ENCODE measurements at places on chromosomes 7 and 10. TPM values are rescaled to one million over a fixed set of nuclear protein-coding genes. Genes with fewer than 3 reads are reported as not detected.

- DNase-seq: no peak
Observed at GRCh38 chr10:65010845-65011244, 1489.6 kb downstream of the REEP3 start.

DNA sequence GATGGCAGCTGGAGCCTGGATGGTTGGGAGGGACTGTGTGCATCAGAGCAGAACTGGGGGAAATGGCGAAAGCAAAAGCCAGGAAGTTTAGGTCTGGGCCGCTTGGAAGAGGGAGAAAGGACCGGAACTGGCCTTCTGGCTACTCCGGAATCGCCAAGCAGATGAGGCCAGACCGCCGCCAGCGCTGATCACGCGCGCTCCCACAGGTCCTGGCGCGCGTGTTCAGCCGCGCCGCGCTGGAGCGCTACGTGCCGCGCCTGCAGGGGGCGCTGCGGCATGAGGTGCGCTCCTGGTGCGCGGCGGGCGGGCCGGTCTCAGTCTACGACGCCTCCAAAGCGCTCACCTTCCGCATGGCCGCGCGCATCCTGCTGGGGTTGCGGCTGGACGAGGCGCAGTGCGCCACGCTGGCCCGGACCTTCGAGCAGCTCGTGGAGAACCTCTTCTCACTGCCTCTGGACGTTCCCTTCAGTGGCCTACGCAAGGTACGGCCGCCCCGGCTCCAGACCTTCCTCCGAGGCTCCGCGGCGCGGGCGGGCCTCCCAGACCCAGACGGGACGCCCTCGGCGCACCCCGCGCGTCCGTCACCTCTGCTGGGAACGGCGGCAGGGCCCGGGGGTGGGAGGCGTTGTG is 2.0 kb downstream of the CYP26C1 start:
- no peak for DNase-seq

GRCh38 chr10:109934958-109935793 is 11.9 kb upstream of the XPNPEP1 start:
- no peak for DNase-seq

DNA sequence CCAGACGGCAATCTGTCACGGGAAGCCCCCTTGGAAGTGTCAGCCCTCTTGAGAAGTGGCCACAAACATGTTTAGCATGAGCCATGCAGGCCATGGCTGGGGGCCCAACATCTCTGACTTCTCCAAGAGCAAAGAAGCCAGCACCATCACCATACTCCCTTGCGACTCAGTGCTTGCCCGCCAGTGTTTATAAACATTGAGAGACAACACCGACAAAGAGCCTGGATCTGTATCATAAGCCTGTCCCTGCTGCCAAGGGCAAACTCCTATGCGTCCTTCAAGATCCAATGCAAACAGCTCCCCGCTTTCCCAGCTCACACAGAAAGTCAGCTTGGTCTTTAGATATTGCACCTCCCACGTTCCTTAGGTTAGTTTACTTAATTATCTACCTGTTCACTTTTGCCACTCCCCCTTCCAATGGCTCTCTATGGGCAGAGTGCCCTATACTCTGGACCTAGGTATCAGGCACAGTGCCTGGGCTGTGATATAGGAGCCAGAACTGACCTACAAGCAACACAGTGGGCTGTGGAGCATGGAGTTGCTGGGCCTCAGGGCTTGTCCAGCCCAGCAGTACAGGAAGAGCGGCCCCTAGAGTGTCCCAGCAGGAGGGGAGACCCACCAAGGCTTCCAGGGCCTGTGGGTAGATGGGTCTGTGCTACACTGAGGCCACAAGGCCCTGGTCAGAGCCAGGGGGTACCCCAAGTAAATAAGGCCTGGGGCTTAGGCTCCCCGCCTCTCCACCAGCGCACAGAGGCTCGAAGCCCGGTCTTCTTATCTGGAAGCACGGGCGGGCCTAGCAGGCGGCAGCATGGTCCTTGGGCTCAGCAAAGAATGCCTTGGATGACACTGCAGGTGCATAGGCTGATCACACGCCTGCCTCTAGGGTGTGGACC is 37.7 kb downstream of the CAMK2B start:
- DNase-seq: no peak

GRCh38 chr10:118865998-118866693 is 111.4 kb upstream of the CACUL1 start:
- no peak for DNase-seq

- DNase-seq: peak; percentile 29
Observed at GRCh38 chr10:77428691-77429395, 208.8 kb downstream of the KCNMA1 start.

DNA sequence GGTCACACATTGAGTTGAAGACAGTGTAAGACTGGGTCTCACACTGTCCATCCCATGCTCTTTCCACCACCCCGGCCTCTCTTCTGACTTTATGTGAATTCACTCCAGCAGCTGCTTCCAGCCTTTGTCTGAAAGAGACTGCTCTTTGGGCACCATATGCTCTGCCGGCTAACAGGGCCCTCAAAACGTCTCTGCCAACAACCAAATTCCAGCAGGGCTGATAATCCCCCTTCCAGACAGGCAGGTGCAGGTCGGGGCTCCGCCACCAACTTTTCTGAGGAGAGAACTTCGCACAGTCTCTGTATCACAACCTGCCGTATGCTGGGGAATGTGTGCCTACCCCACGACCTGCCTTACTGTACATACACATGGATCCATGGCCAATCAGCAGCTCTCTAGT is 64.3 kb downstream of the PLXNA4 start:
- DNase-seq: no peak

- DNase-seq: no peak
Observed at GRCh38 chr10:13831711-13832141, 245.0 kb downstream of the PRPF18 start.

DNA sequence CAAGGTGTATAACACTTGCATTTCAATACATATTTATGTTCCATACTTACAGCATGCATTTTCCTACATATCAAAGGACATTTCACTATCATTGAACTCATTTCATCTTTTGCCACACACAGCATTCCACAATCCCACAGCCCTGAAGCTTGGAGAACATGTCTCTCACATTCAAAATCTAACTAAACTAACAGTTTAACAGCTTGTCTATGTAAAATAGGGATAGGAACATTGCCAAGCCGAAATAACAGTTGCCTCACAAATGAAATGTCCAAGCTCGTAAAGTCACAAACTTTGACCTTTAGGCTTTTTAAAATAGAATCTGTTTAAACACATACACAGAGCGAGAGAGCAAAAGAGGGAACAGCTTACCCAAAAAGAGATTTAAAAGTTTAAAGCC is 65.3 kb downstream of the HGF start:
- DNase-seq: no peak

DNA sequence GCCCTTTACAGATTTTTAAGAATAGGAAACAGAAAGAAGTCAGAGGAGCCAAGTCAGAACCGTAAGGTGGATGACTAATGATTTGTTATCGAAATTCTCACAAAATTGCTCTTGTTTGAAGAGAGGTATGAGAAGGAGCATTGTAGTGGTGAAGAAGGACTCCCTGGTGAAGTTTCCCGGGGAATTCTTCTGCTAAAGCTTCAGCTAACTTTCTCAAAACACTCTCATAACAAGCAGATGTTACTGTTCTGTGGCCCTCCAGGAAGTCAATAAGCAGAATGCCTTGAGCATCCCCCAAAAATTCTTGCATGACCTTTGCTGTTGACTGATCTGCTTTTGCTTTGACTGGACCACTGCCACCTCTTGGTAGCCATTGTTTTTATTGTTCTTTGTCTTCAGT is 152.9 kb downstream of the HGF start:
- no peak for DNase-seq

DNA sequence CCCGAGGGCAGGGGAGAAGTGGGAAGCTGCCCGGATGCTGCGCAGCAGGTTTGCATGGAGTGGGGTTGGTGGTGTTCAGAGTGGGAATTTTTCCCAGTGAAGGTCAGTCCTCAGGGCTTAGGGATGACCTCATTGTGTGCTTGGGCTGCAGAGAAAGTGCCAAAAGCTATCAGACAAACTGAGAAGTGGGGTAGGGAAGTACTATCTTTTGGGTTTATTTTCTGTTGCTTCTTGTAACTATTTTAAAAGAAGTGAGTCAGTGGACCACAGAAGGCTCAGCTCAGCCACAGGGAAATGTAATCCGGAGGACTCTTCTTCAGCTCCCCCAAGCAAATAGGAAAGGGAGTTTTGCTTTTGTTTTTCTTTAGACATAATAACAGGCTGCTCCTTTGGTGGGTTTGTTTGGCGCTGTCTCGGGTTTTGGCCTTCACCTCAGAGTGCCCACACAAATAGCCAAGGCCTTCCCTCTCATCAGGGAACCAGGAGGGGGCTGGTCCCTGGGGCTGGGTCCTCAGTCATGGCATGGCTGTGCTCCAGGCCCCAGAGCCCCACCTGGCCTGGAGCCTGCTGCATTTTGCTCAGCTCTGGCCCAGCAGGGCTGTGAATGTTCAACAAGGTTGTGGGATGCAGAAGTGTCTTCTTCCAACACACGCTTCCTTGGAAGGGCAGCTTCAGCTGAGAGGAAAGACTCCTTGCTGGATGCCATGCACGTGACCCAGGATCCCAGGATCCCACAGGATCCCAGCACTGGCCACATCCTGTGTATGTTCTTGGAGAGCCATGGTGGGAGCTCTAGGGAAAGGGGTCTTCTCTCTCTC is 5.4 kb upstream of the FAM170B start:
- no peak for DNase-seq

DNA sequence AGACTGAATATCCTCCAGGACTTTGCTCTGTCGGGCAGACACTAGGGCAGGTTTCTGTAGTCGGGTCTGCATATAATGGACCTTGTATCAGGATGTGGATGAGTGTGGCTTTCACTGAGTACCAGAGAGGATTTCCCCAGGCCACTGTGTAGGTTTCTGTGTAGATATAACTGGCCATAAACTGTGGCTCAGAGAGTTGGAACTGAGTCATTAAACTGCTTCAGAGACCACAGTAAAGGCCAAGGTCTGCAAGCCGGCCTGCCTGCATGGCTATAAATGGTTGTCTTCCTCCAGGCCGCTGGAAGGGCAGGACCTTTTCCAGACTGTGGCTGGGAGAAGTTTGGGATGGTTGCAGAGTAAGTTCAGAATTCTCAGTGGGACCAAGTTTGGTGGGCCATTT is 16.9 kb downstream of the ZNF92 start:
- DNase-seq: no peak

DNA sequence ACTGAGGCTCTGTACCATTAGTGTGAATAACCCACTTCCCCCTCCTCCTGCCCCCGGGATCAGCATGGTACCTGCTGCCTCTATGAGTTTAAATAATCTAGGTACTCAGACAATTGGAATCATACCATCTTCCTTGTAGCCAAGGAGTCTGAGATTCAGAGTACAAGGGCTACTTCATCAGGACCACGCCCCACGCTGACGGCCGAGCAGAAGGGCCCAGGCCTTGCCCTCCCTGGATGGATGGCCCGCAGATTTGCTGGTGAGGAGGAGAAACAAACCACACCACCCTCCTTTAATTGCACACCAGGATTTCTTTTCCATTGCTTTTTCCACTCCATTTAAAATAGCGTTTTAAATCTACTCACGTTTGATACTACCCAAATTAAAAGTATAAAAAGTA is 649.9 kb upstream of the ADARB2 start:
- no peak for DNase-seq

GRCh38 chr10:11684717-11685645 is 57.2 kb upstream of the ECHDC3 start:
- peak; percentile 93 for DNase-seq

- peak; percentile 45 for DNase-seq
Observed at GRCh38 chr7:150375662-150376521, 3.2 kb upstream of the ZNF775 start.

DNA sequence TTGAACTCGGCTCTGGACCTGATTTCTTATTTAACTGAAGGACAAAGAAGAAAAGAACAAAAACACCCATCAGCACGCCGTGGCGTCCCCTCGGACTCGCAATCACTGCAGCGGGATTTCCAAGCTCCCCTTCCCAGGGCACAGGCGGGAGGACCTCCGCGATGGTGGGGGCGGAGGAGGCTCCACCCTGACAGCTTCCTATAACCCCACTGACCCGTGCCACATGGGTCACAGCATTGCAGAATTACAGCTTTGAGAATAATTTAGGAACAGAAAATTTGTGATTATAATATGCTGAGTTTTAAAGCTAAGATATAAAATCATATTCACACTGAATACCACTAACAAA is 129.7 kb upstream of the SEC61G start:
- DNase-seq: no peak

- DNase-seq: no peak
Observed at GRCh38 chr7:158723714-158724385, 19.2 kb upstream of the NCAPG2 start.

- DNase-seq: no peak
Observed at GRCh38 chr7:13457790-13458189, 531.7 kb downstream of the ETV1 start.

GRCh38 chr7:121279060-121279620 is 49.7 kb upstream of the WNT16 start:
- no peak for DNase-seq

GRCh38 chr7:30652698-30653641 is 29.3 kb downstream of the CRHR2 start:
- DNase-seq: no peak

- no peak for DNase-seq
Observed at GRCh38 chr7:85641331-85641730, 454.5 kb upstream of the SEMA3D start.

GRCh38 chr7:150945853-150946420 is 32.2 kb downstream of the KCNH2 start:
- DNase-seq: no peak

Gene CALHM2
- 3.0 TPM for total RNA-seq

Gene GFRA1
- total RNA-seq: not detected

Gene FAM241B
- total RNA-seq: 3.4 TPM

Gene MYH16
- total RNA-seq: not detected

Gene FEZF1
- total RNA-seq: not detected

Gene LIPF
- total RNA-seq: not detected

Gene WNT8B
- 0.23 TPM for total RNA-seq

Gene GHITM
- 195 TPM for total RNA-seq

Gene FGFBP3
- 0.92 TPM for total RNA-seq

Gene CFAP58
- total RNA-seq: 0.03 TPM

Gene PTPN20
- not detected for total RNA-seq

Gene SPDYE1
- total RNA-seq: not detected

Gene ZNF853
- not detected for total RNA-seq

Gene SNX10
- not detected for total RNA-seq

Gene GIMAP6
- not detected for total RNA-seq

Gene PLEKHS1
- total RNA-seq: not detected

Gene CYP2C19
- total RNA-seq: not detected

Gene CYP3A7
- not detected for total RNA-seq

Gene PYROXD2
- 10.8 TPM for total RNA-seq
